Fibroblast of skin of back (primary cell): ENCODE measurements at places on chromosomes 7 and 10.

GRCh38 chr10:58070956-58071355, 196.7 kb downstream of the IPMK start:
- DNase-seq: no peak

GRCh38 chr10:102626026-102626685, 18.1 kb upstream of the TRIM8 start:
- no peak for DNase-seq

GRCh38 chr10:103767756-103768155, 87.6 kb downstream of the SH3PXD2A start:
- DNase-seq: no peak

DNA sequence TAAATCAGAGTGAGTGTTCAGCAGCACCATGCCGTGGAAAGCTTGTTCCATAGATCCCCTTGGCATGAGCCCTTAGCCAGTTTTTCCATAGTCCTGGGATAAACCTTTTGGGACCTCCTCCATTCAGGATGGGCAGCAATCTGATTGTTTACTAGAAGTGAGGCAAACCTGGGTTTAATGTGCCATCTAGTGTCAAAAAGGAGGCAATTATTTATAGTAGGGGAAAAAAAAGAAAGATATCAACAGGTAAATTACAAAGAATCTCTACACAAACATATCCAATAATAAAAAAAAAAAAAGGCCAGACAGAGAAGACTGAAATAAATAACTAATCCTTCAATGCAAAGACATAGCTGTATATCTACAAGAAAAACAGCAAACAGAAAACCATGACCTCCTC, 229.0 kb upstream of the STK17A start:
- no peak for DNase-seq

DNA sequence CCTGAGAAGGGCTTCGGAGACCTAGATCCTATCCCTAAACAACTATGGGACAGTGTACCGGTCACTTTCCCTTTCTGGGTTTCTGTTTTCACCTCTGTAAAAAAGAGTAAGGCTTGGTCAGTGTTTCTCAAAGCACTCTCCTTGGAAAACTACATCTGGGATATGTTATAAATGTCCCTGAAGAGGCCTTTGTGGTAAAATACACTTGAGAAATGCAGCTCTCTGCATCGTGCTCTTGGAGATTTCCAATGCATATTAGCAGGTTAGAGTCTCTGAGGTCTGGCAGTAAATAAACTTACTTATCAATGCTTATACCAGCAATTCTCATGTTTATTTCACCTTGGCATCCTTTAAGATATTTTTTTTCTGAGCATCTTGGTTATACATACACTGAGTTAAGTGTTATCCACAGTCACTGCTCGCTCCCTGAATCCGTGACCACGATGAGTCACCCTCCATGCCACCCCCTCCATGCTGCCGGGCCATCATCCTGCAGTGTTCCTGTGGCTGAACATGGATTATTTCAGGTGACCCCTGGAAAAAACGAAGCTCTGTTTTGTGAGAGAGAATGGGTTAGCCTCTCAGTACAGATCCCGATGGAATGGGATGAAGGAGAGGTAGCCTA, 3.3 kb upstream of the TBXAS1 start:
- DNase-seq: peak; percentile 65

DNA sequence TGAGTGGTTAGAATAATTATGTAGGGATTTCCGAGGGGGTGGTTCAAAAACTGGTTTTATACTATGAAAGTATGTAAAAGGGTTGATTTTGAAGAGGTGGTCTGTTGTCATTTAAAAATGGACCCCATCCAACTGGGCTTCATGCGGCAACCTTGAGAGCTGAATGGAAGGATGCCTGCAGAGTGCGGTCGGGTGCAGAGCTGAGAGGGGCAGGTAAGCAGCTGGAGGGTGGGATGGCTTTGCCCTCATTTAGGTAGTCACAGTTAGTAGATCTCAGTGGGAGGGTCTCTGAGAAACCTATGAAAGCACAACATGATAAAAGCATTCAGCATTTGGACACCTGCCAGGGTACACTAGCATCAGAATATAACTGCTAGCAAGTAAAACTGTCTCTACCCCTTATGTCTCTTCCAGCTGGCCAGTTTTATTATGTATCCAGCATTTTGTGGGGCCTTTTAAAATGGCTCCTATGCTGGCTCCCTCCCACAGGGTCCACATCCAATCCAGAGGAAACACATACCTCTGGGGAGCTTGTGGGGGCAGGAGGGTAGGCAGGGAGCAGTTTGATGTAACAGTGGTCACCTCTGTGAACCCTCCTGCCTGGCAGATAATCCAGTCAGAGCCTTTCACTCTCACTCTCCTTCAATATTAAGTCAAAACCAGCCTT, 75.9 kb upstream of the MAGI2 start:
- no peak for DNase-seq

- DNase-seq: no peak
Observed at GRCh38 chr7:14690486-14690885, 212.1 kb downstream of the DGKB start.

- DNase-seq: no peak
Observed at GRCh38 chr7:121575194-121575765, 179.2 kb upstream of the FAM3C start.

GRCh38 chr10:79071396-79071923, 2.7 kb downstream of the ZMIZ1 start:
- DNase-seq: no peak

- peak; percentile 66 for DNase-seq
Observed at GRCh38 chr10:484441-484924, 205.0 kb downstream of the DIP2C start.

GRCh38 chr10:79982861-79983260, 34.0 kb upstream of the SFTPD start:
- no peak for DNase-seq

- DNase-seq: peak; percentile 90
Observed at GRCh38 chr10:75358835-75359421, 42.6 kb downstream of the ZNF503 start.

GRCh38 chr10:12699781-12700556, 301.5 kb downstream of the CCDC3 start:
- no peak for DNase-seq

- peak; percentile 69 for DNase-seq
Observed at GRCh38 chr7:70053421-70053820, 455.1 kb downstream of the AUTS2 start.

DNA sequence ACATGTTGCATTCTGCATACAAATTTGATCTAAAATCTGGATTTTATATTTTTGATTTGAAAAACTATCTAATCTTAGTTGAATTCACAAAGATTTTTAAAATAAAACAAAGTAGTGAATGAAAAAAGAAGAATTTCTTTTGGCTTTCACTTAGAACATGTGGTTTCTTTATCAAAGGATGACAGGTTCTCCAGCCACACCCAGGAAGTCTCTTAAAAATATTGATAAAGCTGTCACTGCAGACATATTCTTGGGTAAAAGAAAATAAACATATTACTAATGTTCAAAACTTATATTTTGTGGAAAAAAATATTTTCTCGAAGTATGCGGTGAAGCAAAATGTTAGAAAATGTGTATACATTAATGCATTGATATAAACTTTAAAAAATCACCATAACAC, 44.3 kb downstream of the ARL4A start:
- DNase-seq: no peak

DNA sequence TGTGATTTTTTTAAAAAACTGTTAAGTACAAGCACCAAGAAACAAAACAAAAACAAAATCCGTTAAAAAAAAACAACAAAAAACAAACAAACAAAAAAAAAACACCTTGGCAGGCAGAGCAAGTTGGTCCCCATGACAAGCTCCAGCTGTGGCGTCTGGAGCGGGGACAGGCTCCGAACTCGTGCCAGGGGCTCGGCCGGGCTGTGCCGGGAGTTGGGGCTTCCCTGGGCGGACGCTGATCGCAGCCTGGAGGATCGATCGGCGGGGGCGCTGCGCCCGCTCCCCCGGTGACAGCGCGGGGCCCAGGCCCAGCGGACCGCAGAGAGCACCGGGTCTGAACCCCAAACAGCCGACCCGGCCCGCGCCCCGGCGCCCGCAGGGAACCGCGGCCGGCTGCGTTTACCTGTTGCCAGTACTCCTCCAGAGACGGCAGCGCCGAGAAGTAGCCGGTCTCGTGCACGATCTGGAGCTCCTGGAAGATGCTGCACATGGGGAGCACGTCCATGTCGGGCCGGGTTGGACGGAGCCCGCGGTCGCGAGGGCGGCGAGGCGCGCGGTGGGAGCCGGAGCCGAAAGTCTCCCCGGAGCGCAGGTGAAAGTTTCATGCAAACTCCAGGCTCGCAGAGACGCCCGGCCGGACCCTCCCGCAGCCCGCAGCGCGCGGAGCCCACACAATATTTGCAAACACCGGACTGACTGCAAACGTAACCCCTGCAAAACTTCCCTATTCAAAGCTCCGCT, at the start of gene KLF6:
Gene KLF6 (minus strand): TSS at position 700 of the 741 bp plus-strand sequence. CDS start 195 bp downstream, at position 505.
- no peak for DNase-seq

- DNase-seq: no peak
Observed at GRCh38 chr7:88141479-88141878, 78.4 kb downstream of the SRI start.

GRCh38 chr10:91103384-91104192, 116.9 kb upstream of the PCGF5 start:
- no peak for DNase-seq

DNA sequence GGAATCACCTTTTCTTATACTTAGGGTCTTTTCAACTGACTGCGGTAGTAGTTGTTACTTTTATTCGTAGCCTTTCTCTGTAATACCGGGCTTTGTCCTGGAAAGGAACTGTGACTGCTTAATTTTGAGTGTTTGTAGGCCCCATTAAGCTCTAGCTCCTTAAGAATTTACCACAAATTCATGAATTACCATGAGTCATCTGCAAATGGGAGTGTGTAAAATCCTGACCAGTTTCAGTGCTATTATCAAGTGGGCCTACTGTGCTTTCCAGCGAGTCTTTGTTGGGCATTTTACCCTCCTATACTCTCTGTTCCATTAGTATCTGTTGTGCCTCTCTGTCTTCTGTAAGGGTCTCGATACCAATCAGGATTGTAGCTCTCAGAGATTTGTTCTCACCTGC, 49.7 kb downstream of the ZMYND11 start:
- peak; percentile 68 for DNase-seq

GRCh38 chr7:157410831-157411556, 74.2 kb downstream of the DNAJB6 start:
- no peak for DNase-seq

GRCh38 chr10:115931309-115931708, 341.7 kb downstream of the GFRA1 start:
- no peak for DNase-seq

- peak; percentile 53 for DNase-seq
Observed at GRCh38 chr7:135728136-135728669, at the start of gene SLC13A4. SLC13A4 (minus strand) TSS chr7:135728186; CDS start chr7:135727496, 690 bp downstream.

GRCh38 chr10:870564-871166, 60.8 kb downstream of the LARP4B start:
- DNase-seq: no peak

- DNase-seq: no peak
Observed at GRCh38 chr7:29980151-29980550, 9.4 kb downstream of the SCRN1 start.

DNA sequence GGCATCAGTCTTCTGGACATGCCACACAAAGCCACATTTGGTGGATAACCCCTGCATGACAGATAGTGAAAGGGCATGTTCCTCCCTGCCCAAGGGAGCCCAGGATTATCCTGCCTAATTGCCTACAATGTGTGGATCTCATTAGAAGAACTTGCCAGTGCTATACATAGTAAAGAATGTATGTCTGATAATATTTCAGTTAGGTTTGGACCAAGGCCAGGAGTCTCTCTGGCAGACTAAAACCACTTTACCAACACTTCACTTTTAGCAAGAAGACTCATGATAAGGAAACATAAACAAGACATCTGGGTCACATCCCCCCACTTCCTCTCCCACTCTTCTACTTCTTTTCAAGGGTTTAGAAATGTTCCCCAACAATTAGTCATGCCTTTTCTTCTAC, 196.7 kb downstream of the MTERF1 start:
- peak; percentile 84 for DNase-seq

DNA sequence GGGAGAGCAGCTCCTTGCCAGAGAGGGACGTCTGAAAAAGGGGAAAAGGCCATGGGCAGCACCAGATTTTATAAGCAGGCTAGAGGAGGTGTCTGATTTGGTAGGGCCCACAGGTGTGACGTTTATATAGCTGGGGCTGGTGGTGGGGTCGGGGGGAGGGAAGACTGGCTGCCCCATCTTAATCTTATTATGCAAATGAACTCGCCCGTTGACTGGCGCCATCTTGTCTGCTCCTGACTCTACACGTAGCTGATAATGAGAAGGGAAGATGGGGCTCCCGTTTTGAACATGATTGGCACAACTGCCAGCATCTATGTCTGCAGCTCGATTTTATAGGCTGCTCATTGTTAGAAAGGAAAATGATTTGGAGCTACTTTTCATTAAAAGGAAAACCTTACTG, 28.6 kb upstream of the CADPS2 start:
- no peak for DNase-seq

DNA sequence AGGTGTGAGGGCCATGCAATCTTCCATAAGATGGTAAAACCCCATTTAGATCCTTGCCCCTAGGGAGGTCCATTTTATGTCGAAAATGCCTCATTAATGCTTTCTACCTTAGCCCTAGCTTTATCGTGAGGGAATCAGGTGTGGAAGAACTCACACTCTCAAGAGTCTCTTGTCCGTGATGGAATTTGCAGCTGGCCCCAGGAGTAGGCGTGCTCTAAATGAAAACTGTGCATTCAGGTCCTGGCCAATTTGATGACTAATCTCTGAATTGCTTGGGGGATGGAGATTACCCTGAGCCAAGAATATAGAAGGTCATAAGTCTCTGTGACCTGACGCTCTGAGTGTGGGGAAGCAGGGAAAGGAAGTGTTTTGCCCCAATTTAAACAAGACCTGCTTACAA, 6.6 kb downstream of the C10orf90 start:
- DNase-seq: peak; percentile 59

DNA sequence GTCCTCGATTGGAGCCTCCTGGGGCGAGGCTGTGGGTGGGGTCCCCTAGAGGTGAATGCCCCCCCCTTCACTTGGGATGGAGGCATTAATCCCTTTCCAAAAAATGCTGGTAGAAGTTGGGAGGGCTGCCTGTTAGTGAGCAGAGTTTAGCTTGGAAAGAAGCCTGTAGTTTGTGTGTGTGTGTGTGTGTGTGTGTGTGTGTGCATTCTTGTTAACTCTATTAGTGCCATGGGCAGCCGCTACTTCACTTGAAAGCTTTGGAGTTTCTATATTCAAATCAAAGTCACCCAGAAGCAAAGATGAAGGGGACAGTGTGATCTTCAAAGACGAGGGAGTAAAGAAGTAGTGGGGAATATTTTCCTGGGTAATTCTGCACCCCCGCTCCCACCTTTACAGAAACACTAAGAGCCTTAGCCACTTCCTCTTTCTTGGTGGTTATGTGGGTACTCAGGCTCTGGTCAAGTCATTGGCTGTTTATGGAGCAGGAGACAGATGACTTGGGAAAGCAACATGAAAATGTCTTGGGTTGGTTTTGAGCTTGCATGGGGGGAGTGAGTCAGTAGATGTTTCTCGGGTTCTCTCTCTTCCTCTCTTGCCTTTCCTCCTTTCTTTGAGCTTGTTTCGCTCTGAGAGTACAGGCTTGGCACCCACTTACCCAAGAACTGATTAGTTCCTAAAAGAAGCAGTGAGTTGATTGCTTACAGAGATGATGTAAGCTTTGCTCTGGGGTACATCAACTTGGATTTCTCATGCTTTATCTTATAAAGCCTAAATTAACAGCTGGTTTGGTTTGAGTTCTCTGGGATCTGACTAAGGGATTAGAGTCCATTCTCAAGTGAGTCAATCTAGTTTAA, 35.9 kb downstream of the TCF7L2 start:
- DNase-seq: peak; percentile 63

GRCh38 chr10:130427216-130427722, 291.1 kb downstream of the GLRX3 start:
- no peak for DNase-seq
